Activated T-cell treated with anti-CD3 and anti-CD28 coated beads for 1 hour (primary cell): ENCODE measurements at places on chromosomes 16 and 17.

GRCh38 chr17:76866774-76867577, 1.2 kb upstream of the MGAT5B start:
- no peak for DNase-seq

DNA sequence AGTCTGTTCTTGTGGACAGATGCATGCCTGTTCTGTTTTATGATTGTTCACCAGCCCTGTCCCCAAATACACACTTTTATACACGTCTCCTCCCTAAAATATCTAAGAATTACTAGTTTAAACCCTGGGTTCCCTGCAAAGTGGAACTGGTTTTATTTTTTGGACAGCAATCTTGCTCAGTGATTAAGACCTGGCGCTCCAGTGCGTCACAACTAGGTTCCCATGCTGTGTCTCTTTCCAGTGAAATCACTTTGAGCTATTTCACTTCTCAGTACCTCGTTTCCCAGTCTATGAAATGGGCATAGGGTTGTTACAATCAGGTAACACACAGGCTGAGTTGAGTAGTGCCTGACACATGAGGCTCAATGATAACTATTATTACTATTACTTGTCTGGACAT, 1.1 kb downstream of the CEP20 start:
- DNase-seq = no peak

GRCh38 chr16:74682556-74682955, 15.9 kb upstream of the RFWD3 start:
- no peak for DNase-seq

GRCh38 chr16:20916942-20917341, 16.4 kb downstream of the LYRM1 start:
- DNase-seq = no peak

DNA sequence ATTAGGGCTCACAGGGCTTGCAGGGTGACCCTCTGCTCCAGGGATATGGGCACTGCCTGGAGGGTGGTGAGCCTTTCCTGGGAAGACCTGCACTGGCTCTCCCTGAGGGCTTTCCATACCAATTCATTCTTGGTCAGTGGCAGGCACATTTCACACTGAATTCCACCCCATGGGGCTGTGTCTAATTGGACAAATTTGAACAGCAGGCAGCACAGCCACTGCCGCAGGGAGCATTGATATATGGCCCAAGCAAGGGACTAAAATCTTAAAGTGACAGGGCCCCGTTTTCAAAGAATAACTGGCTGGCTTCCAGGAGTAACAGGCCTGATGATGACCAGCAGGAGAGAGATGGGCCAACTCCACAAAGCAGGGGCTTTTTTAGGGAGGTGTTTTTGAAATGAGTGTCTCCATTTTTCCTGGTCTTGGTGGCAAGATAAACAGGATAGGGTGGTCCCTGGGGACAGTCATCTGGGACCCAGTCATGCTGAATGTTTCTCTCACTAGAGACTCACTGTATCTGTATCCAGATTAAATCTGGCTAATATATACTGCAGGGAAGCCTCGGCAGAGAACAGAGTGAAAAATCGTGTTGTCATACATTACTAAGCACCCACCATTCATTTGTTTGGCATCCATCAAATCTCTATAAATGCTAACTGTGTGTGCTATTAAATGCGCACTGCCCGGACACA, 74.1 kb upstream of the TBX2 start:
- no peak for DNase-seq

GRCh38 chr16:75695708-75696107, 5.6 kb downstream of the DUXB start:
- DNase-seq = no peak

GRCh38 chr16:66741169-66741900, 10.1 kb downstream of the DYNC1LI2 start:
- no peak for DNase-seq

- DNase-seq = no peak
Observed at GRCh38 chr16:25126820-25127232, 15.3 kb downstream of the LCMT1 start.

DNA sequence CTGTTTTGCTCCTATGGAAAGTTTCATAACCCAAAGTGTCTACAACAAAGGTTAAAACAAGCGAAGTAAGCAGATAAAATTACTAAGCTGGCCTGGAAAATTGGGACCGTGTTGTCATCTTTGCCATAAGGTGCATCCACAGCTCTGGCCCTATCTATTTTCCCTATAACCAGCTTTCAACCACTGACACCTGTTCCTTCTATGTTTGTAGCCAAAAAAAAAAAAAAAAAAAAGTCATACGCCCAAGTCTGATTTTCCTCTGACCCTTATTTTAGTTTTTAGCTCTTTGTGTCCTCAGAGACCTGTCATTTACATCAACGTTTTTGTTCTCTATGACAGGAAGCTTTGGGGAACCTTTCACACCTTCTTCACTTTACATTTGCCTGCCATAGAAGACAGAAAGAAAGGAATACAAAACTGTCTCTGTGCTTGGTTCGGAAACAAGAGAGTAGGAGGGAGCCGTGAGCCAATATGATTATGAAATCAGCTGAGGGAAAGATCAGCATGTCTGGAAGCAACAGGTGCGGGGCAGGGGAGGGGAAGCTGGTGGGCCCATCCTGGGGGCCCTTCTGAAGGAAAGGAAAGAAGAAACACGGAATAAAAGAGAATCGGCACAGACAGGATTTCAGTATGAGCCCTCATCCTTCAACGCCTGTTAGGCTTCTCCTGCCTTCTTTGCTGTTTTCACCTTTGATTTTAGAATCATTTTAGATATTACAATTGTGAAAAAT, 8.5 kb downstream of the HS3ST3A1 start:
- DNase-seq = no peak

DNA sequence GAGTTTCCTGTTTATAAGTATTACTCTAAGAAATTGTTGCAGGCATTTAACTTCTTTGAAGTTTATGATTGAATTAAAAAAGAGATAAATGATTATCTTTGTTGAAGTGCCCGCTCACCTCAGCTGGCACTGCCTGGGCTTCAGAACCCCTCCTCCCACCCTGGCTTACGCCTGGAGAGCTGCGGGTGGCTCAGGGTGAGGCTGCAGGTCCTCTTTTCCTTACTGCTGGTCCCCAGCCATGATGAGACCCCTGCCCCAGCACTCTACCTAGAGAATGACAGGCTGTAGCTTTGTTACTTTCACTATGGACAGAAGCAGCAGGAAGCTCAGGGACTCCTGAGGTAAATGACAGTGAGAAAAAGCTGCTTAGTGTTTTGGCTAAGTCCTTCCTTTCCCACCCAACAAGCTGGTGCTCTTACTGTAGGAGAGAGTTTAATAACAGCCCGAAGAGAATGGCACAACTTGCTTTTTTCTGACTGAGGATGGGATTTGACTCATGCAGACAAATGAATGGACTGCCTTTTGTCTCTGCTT, 62.1 kb downstream of the EPN2 start:
- DNase-seq = no peak

DNA sequence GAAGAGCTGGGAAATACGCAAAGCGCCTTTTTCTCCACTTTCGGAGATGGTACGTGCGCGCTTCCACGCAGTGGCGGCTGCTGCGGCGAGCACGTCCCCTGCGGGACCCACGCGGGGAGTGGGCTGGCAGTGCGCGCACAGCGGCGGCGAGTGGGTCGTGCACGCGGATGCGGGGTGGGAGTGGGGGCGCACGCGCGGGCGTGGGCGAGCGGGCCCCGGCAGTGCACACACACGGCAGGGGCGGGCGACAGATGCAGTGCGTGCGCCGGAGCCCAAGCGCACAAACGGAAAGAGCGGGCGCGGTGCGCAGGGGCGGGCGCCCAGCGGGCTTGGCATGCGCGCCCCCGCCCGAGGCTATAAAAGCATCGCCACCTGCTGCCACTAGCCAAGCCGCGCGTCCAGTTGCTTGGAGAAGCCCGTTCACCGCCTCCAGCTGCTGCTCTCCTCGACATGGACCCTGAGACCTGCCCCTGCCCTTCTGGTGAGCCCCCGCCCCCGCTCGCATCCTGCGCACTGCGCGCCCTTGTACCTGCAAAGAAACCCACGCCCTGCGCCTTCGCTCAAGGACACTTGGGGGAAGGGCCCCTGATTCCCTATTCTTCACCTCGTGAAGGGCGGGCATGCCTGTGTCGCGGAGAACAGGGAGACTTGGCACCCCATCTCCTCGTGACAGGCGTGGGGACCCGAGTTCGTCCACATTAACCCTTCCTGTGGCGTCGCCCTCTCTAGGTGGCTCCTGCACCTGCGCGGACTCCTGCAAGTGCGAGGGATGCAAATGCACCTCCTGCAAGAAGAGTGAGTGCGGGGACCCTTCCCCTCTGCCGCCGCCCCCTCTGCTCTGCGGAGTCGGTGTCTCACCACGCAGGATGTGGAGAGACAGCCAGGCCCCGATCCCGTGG, at the start of gene MT3:
TSS of gene MT3 (plus strand) at position 388 of the 899 bp plus-strand sequence. CDS start at position 451, 63 bp downstream.
- peak; percentile 10 for DNase-seq

DNA sequence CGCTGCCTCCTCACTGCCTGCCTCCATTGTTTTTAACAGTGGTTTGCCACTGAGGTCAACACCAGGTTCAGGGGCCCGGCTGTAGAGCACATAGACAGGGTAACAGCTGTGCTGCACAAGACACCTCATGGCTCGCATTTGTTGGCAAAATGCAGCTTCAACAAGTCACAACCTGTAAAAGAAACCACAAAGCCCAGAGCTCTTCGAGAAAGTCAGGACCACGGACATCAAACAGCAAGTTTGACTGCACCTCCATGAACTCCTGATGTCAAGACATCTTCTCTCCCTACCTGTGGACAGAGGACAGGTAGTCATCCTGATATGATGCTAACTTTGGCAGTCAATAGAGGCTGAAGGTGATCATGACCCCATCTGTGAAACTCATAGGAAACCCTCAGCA, 142.4 kb upstream of the SOX9 start:
- DNase-seq = no peak

DNA sequence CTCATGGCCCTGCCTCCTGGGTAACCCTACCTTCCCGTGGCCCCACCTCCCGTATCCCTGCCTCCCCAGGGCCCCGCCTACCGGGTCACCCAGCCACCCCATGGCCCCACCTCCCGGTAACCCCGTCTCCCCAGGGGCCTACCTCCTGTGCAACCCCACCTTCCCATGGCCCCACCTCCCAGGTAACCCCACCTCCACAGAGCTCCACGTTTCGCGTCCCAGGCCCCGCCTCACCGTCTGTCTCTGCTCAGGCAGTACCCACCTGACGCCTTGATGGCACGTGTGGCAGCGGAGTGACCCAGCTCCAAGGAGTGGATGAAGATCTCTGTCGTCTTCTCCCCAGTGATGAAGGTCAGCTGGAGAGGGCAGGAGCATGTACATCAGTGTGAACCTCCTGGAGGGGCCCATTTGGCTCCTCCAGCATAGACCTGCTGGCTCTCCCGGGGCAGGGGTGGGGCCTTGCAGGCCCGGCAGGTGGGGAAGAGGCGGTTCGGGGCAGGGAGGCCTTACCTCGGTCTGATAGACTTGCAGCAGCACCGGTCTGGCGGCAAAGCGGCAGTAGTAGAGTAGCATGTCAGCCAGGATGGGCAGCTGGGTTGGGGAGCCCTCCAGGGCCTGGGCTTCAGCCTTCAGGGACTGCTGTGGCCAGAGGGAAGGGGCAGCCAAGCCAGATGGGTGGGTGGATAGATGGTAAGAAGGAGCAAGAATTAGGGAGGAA, 18.7 kb upstream of the PIK3R6 start:
- DNase-seq = no peak
